ENCODE measurements at places on chromosomes 2 and 18.

DNA sequence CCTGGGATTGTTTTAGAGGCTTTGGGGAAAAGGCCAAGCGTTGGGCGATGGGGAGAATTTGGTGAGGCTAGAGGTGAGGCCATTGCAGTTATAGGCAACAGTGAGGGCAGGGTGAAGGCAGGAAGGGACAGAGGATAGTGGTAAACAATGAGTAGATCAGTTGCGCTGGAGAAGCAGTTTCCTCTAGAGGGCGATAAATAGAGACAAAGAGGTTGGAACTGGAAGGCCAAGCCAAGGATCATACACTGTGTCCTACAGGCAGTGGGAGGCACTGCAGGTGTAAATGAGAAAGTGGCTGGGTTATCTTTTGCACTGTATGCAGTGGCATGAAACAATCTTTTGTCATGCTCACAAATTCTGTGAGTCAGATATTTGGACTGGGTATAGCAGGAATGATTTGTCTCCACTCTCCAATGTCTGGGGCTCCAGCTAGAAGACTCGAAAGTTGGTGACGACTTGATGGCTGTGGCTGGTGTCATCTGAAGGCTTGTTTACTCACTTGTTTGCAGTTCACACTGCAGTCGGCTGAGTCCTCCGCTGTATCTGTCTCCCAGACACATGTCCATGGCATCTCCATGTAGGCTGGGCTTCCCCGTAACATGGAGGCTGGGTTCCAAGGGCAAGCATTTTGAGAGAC lies 82.1 kb downstream of the TNP1 start:
- no peak for DNase-seq

- no peak for DNase-seq
Measured at GRCh38 chr2:174591740-174592139, 5.9 kb downstream of the WIPF1 start.

GRCh38 chr2:215454519-215455246 lies 18.8 kb upstream of the FN1 start:
- DNase-seq: no peak

GRCh38 chr2:207816546-207816945 lies 46.8 kb upstream of the FZD5 start:
- DNase-seq: no peak

GRCh38 chr2:203240491-203240890 lies 1.7 kb downstream of the CYP20A1 start:
- no peak for DNase-seq

GRCh38 chr2:119333360-119333759 lies 33.3 kb downstream of the C2orf76 start:
- no peak for DNase-seq
